ENCODE measurements at places on chromosomes 7 and 10.

DNA sequence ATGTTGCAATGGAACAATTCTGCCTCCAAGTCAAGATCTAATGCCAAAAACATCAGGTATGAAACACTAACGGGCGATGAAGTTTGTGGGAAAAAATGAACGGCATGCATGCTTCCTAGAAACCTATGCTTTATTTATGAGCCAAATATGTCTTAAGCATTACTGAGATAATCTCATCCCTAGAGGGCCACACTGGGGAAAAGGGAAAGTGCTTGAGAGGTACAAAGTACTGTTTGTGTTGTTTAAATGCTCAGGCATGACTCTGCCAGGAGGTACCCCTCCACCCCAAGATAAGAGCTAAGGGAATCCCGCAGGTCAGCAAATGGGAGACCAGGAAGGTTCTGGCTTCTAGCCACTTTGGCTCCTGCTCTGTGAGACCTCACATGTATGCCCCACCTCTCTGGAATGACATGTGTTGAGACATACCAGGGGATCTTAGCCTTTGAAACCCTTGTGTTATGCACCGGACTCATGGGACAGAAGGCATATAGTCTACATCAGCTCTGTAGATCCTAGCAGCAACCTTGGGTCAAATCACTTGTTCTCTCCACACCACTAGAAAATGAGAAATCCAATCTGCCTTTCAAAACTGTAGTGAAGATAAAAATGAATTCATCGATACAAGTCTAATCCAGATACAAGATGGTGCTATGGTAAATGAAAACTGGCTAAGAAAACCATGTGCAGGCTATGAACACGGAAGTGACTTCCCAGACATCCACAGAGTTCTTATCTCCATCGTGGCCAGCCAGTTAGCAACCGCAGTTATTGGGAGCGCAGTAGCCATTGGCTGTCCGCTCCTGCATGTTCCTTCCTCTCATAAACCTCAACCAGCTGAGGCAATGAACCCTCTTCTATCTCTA, 61.0 kb downstream of the CREB3L2 start:
- DNase-seq: no peak

- DNase-seq: no peak
Measured at GRCh38 chr10:104085801-104086400, at the start of gene COL17A1. Gene COL17A1 (minus strand): TSS chr10:104085880. CDS start chr10:104080673, 5,207 bp downstream.

DNA sequence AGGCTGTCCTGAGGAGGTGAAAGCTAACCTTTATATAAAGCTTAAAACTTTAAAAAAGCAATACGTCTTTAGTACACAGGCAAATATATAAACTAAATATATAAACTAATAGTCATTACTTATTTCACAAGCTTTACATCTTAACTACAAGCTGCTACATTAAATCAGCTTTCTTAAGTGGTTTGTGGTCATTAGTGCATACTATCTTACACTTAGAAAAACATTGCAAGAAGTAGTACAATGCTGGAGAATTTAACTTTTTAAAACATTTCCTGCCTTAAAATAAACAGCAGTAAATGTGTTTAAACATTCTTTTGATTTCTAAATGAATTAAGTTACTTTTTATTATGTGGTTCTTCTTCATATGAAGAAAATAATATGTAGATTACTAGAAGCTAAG, 36.3 kb downstream of the MET start:
- DNase-seq: no peak

GRCh38 chr10:79586933-79587332, 23.8 kb upstream of the SFTPA1 start:
- DNase-seq: no peak

DNA sequence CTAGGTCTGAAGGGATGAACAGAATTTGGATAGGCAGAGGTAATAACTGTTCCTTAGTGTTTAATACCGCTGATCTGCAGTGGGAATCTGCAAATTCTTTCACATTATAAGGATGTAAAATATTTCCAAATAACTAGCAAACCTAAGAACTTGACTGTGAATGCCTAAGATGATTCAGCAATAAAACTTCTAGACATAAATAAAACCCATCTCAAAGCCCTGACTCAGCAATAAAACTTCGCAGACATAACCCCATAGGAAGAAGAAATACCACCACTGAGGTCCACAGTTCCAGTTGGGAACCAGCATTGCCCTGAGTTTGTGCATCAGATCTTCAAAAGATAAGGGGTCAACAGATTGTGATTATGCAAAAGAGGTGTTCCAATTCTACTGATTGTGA, 354.2 kb downstream of the GFRA1 start:
- no peak for DNase-seq

DNA sequence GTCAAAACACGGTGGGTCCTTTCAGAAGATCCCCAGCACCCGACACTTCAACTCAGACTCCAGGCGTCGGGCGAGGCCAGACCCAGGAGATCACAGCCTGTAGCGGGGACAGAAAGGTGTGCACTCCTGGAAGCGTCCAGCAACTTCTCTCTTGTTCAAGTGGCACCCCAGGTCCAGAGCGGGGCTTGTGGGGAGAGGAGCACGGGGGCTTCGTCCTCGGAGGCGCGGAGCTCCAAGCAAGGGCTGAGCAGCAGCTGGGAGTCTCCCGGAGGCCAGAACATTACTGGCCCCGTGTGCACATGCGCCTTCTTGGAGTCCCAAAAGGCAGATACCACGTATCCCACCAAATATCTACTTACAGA, 54.9 kb downstream of the ZRANB1 start:
- DNase-seq: no peak

GRCh38 chr10:35565602-35566081, 39.5 kb upstream of the GJD4 start:
- no peak for DNase-seq

GRCh38 chr7:28755255-28755654, 202.9 kb downstream of the TRIL start:
- DNase-seq: peak; percentile 55

GRCh38 chr10:97025613-97026242, 160.0 kb downstream of the SLIT1 start:
- DNase-seq: no peak

GRCh38 chr10:31819391-31819820, 109.2 kb downstream of the ARHGAP12 start:
- DNase-seq: no peak

- DNase-seq: no peak
Measured at GRCh38 chr10:29591651-29591968, 43.2 kb downstream of the SVIL start.

DNA sequence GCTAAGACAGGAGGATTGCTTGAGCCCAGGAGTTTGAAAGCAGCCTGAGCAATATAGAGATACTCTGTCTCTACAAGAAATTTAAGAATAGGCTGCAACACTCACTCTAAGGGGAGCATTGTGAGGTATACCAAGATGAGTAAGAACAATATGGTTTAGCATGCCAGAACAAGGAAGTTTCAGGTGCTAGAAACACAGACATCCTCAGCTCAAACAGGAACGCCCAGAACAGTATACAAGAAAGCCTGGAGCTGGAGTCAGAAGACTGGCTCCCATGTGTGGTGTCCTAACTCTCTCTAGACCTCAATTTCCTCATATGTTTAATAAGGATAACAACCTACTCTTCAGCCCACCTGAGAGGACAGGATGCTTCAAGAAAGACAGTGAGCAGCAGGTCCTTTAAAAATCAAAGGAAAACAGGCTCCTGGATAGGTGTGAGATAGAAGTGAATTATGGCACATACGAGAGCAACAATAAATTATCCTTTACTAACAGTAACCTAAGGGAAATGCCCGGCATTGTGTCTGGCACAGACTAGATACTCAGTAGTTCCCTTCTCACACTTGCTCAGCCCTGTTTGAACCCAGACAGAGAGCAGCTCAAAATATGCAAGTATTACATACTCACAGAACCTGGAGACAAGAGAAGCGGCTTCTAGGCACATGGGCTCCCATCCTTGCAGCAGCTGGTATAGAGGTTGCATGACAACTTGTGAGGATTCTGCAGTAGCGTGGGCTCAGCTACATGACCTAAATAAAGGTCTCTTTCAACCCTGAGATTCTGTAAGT, 45.4 kb downstream of the KAT6B start:
- DNase-seq: no peak

- DNase-seq: no peak
Measured at GRCh38 chr7:45237788-45238461, 80.3 kb downstream of the RAMP3 start.

DNA sequence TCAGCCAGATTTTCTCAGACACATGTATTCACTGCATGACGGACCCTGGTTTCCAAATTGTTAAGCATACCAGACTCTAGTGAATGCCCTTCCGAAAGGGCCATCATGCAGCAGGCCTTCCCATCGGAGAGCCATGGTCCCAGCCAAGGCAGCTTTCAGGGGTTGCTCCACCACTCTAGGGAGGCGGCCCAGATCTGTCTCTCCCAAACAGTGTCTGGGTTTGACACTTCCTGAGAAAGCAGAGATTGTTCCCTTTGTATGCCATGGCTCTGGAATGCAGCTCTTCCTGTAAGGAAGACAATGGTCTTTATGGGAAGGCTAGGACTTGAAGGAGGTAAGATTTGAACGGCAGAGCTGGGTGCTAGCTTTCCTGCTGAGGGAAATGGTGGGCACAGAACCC, 178.8 kb upstream of the BMPER start:
- no peak for DNase-seq

- no peak for DNase-seq
Measured at GRCh38 chr10:68166871-68167585, 57.7 kb downstream of the MYPN start.

GRCh38 chr7:37988721-37989650, 68.5 kb downstream of the EPDR1 start:
- DNase-seq: no peak

DNA sequence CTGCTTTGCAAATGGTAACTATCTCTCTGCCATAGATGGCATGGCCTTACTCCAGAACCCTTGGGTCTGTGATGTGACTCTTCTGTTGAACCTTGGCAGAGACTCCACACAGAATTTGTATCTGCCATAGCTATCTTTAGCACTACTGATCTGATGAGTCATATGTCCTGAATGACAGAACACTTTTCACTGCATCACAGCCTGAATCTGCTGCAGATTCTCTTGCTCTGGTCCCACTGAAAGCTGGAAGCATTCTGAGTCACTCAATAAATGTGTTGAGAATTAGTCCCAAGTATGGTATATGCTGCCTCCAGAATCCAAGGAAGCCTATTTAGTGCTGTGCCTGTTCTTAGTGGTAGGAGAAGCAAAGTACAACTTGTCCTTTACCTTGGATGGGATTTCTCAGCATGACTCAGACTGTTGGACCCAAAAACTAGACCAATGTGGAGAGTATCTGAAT, 39.5 kb upstream of the ANKRD1 start:
- DNase-seq: peak; percentile 77

GRCh38 chr7:157335236-157335635, 1.6 kb upstream of the DNAJB6 start:
- no peak for DNase-seq

GRCh38 chr7:147182874-147183273, 1066.3 kb downstream of the CNTNAP2 start:
- DNase-seq: peak; percentile 30

DNA sequence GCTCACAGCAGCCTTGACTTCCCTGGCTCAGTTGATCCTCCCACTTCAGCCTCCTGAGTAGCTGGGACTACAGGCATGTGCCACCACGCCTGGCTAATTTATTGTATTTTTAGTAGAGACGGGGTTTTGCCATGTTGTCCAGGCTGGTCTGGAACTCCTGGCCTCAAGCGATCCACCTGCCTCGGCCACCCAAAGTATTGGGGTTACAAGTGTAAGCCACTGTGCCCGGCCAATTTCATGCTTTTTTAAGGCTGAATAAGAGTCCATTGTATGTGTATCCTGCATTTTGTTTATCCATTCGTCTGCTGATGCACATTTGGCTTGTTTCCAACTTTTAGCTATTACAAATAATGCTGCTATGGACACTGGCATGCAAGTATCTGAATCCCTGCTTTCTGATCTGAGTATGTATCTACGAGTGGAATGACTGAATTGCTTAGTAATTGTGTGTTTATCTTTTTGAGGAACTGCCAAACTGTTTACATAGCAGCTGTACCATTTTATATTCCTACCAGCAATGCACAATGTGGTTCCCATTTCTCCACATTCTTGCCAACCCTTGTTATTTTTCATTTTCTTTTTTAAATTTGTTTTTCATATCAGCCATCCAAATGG, 37.3 kb upstream of the TPST1 start:
- peak; percentile 69 for DNase-seq

DNA sequence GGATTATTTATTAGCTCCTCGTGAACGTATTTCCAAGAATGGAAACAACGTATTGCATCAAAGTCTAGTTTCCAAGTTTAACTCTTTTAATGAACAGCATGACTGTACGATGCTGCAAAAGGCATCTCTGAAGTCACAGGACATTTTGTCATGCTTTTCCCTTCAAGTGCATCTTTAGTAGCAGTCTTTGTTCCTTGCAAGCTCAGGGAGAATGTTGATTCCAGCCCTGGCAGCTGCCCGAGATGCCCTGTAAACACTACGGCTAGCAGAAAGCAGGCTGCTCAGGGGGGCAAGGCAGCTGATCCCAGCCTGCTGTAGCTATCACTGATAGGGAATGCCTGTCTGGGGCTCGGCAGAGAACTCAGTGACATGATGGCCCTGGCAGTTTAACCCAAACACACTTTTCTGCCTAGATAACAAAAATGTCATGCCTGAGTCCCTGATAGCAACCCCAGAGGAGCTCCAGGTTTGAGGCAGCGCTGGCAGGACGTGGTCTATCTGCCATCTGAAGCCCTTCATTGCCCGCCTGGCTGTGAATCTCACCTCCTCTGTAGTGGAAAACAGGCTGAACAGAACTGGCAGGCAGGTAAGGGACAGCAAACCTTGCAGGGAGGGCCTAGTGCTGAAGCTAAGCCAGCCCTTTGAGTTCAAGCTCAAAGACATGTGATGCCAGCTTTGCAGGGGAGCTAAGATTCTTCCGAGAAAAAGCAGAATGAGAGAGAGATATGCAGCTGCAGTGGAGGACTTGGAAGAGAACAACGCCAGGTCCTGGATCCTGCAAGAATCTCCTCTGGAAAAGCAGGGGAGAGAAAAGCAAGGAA, 264.6 kb downstream of the SNX10 start:
- DNase-seq: no peak

DNA sequence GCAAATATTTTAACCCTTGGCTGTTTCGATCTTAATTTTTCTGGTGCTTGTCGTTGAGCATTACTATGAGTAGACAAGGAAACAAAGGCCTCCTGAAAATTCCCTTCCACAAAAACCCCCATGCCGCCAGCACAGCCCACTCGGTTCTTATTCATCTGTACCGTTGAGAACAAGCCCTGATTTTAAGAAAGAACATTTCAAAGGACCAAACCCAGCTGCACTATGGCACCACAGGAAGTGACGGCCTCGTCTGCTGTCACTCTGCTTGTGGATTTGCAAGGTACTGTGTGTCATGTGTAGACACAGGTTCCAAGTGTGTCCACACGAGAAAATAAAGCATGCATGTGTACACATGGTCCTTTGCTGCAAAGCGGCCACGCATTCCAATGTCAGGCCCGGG, 285.2 kb downstream of the DNAJB6 start:
- DNase-seq: no peak
